ENCODE measurements at places on chromosomes 13 and 19.

DNA sequence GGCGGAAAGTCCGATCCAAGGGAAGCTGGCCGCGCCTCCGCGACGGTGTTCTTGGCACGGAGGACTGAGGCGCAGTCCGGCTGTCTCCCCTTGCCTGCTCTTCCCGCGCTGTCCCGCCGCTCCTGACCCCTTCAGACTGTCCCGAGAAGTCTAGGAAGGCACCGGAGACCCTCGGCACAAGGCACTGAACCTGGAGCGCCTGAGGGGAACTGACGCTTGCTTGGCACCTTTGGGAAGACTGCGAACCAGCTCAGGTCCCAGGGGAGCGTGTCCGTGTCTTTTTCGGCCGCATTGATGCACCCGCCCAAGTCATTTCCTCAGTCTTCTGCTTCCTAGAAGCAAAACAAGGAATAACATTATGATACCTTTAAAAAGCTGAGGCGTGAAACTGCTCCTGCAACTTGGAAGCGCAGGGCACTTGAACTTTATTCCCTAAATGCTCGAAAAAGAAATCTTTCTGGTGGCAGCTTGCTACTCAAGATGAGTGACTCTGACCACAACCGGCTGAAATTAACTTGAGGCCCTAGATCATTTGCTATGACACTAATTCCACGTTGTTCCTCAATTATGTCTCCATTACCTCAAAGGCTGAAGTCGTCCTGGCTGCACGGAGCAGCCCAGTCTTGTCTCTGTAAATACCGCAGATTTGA lies 735 bp upstream of the FLT1 start:
- no peak for DNase-seq

- DNase-seq: no peak
Measured at GRCh38 chr19:50975766-50976165, 6.4 kb upstream of the KLK6 start.

GRCh38 chr19:4012975-4013634 lies 5.6 kb downstream of the PIAS4 start:
- DNase-seq: no peak

DNA sequence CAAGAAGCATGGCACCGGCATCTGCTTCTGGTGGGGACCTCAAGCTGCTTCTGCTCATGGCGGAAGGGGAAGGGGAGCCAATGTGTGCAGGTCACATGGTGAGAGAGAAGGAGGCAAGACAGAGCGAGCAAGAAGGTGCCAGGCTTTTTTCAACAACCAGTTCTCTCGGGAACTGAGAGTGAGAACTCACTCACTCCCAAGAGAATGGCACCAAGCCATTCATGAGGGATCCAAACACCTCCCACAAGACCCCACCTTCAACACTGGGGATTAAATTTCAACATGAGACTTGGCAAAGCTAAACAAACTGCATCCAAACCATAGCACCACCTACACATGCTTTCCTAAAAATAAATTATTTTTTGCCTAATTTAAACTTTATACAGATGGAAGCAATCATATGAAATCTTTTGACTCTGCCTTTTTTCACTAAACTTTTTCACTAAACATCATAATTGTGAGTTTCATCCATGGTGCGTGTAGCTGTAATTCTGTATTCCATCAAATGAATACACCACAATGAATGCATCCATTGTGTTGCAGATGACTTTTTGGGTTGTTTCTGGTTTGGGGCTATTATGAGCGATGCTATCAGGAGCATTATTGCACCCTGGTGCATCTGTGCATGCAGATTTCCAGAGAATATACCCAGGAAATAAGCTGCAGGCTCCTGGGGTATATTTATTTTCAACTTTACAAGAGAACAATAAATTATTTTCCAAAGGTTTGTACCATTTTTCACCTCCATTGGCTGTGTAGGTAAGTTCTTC lies 14.6 kb upstream of the IPO5 start:
- no peak for DNase-seq

DNA sequence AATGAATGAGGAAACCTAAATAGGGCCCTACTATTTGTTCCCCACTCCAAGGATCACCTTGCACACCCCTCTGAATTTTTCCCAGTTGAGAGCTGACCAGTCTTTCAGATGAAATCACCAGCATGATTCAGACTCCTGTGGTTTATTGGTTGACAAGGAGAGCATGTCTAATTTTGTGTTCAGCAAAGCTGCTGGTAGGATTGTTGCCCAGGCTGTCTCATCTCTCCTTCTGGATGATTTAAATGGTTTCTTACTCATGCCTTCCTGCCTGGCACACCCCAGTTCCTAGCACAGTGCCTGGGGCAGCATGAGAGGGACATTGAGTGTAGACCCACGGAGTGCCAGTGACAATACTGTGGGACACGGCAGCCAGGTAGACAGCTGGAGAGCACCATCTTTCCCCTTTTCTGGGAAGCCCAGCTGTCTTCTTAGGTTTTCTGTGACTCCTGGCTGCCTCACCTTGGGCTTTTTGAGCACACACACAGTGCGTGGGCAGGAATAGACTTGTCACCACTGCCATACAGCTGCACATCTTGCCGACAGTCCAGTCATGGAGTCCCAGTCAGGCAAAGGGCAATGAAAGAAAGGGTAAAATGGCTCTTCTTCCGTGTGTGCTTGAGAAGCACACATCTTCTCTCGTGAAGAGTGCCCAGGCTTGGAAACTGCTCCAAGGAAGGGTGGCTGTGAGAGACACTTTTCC lies 12.3 kb downstream of the FGF9 start:
- DNase-seq: no peak

Measured in SHP77 treated with DMSO at 0.1 percent for 48 hours (cell line).